Activated CD4-positive, alpha-beta T cell treated with anti-CD3 and anti-CD28 coated beads, Interleukin-2, amount 10 ng/mL, durations not matched to agents 24 days and 14 days (primary cell): ENCODE measurements at places on chromosomes 2 and 18.

GRCh38 chr2:51093016-51093415 lies 61.1 kb upstream of the NRXN1 start:
- DNase-seq, result no peak

- DNase-seq, result no peak
These were observed 2.6 kb downstream of the THADA start for GRCh38 chr2:43593254-43593653.

DNA sequence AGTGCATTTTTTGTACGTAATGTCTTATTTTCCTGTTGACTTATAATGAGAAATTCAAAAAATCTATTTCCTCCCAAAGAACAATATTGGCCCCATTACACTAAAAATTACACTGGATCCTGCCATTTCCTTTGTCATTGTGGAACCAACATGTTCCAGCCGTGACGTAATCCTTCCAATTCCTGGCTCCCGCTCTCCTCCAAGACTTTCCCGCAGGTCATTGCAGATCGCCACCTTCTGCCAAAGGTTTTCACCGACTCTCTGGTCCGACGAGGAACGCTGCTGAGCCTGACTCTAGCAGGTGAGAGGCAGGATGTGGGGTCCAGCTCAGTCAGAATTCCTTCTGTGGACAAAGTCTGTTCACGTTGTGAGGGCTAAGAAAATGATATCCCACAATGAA lies 38.0 kb downstream of the PTGR3 start:
- DNase-seq, result no peak

- DNase-seq, result no peak
These were observed 80.6 kb downstream of the ARHGAP15 start for GRCh38 chr2:143209570-143210445.

- no peak for DNase-seq
These were observed 36.9 kb upstream of the SERPINB2 start for GRCh38 chr18:63850636-63851035.

DNA sequence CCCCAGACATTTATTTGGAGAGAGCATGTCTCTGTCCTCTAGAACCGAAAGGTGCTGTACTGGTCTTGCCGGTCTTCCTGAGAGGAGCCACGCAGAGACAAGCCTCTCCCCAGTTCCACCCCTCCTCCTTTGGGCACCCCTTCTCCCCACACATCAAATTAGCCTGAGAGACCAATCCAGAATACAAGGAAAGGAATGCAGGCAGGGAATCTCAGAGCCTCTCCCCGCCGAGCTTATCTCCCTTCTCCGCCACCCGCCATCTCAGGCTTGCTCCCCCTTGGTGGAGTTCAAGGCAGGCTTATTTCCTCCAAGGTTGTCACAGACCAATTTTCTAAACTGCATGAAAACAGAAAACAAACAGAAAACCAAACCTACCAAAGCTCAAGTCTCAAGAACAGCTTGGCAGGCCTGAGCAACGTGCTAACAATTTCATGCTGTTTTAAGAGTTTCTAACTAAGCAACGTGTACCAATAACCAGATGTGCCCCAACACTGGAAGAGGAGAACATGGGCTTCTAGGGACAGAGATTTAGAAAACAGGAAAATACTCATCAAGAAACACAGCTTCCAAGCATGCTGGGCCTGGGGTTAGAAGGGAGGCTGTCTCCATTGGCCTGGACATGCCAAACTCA lies 124.5 kb upstream of the PKDCC start:
- no peak for DNase-seq

DNA sequence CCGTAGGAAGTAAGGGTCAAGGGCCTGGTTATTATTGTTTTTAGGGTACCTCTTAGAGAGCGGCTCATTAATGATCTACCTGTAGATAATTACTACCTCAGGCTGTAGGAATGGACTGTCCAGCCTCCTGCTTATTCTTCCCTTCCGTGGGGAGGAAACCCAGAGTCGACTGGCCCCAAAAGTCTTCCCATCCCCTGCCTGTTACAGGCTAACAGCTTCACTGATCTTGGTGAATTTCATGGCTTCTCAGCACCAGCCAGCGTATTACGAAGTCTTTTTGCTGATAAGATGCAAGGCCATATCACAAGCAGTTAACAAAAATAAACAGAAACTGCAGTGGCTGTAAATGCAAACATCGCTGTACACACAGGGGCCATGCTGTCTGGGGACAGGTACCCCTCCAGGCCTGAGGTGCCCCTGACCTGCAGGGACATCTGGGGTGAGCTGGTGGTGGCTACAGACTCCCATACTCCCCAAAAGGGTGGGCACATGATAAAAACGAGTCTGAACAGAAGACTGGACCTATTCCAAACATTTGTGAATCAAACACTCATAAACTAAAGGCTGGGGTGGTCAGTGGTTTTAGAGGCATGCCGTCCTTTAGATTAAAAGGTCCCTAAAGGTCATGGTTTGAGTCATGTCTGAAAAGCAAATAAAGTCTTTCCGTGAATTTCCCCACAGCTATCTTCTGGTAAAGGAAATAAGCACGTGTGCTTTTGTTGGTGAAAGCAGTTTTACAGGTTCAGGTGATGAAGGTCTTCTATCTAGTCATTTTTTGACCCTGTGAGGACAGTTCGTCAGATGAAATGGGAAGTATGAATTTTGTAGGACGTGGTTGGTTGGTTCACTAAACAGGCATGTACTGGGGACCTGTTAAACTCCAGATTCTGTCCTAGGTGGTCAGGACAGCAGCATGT lies 36.7 kb downstream of the TTC39C start:
- DNase-seq, result peak; percentile 56

DNA sequence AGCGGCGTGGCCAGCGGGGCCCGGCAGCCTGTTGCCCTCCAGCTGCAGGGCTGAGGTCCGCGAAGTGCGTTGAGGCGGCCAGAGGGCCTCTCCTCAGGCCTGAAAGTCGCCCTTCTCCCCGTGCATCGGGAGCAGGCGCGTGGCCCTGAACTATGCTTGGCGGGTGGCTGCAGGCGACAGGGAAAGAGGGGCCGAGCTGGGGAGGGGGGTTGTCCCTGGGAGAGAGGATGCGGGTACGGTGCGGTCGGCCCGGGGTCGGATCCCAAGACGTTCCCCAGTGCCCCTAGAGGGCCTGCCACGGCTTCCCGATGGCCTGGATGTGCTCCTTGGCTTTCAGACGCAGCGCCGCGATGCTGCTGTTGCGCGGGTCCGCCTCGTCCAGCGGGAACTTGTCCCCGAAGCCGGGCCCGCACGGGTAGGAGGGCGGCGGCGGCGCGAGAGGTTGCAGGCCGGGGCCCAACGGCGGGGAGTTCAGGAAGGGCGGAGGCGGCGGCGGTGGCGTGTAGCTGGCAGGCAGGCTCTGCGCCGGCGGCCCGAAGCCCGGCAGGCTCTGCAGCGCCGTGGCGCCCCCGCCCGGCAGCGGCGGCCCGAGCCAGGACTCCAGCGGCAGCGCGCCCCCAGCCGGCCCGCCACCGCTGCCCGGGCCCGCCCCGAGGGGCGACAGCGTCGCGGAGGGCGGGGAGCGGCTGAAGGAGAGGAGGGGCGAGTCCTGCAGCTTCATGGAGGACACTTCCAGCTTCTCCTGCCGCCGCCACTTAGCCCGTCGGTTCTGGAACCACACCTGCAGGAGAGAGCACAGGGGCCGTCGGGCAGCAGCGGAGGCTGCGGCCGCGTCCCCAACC lies 4.3 kb downstream of the RAX start:
- peak; percentile 81 for DNase-seq

- no peak for DNase-seq
These were observed 286.4 kb downstream of the GALNT13 start for GRCh38 chr2:154158101-154158500.

DNA sequence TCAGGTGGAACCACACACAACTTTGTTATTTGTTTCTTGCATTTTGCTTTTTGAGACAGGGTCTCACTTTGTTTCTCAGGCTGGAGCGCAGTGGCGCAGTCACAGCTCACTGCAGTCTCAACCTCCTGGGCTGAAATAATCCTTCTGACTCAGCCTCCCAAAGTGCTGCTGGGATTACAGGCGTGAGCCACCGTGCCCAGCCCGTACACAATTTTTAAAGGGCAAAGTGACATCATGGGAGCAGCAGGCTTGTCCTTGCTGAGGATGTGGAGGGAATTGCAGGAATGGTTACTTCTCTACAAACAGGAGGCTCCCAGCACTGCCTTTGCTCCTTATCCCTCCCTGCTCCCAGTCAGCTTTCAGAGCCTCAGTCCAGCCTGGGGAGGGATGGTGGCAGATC lies 355.9 kb upstream of the KLHL29 start:
- no peak for DNase-seq

- DNase-seq, result no peak
These were observed 214.2 kb downstream of the MTX2 start for GRCh38 chr2:176483476-176483875.

GRCh38 chr2:230312638-230313037 lies 14.4 kb upstream of the SP140L start:
- no peak for DNase-seq

- DNase-seq, result no peak
These were observed 227.3 kb downstream of the ZBTB7C start for GRCh38 chr18:48181857-48182256.

DNA sequence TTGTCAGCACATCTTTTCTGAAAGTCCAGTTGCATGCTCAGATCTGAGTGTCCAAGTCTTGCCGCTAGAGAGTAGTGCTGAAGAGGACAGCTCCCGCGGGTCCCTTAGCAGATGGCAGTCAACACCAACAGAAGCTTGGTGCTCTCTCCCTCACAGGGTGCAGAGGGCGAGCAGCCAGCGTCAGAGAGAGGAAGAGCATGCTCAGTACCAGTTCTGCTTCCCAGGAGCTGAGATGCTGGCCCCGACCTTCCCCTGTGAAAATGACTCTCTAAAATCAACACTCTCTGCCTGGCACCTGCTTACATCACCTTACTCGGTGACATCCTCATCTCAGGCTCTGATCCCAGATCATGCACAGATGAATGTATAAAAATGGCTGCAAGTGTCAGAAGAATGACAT lies 86.0 kb upstream of the TWIST2 start:
- no peak for DNase-seq

- DNase-seq, result no peak
These were observed 942.6 kb downstream of the SUCLG1 start for GRCh38 chr2:83516503-83516902.

GRCh38 chr18:37567994-37568359 lies 2.4 kb upstream of the CELF4 start:
- no peak for DNase-seq

GRCh38 chr2:202267495-202267894 lies 1.9 kb downstream of the NOP58 start:
- peak; percentile 70 for DNase-seq

DNA sequence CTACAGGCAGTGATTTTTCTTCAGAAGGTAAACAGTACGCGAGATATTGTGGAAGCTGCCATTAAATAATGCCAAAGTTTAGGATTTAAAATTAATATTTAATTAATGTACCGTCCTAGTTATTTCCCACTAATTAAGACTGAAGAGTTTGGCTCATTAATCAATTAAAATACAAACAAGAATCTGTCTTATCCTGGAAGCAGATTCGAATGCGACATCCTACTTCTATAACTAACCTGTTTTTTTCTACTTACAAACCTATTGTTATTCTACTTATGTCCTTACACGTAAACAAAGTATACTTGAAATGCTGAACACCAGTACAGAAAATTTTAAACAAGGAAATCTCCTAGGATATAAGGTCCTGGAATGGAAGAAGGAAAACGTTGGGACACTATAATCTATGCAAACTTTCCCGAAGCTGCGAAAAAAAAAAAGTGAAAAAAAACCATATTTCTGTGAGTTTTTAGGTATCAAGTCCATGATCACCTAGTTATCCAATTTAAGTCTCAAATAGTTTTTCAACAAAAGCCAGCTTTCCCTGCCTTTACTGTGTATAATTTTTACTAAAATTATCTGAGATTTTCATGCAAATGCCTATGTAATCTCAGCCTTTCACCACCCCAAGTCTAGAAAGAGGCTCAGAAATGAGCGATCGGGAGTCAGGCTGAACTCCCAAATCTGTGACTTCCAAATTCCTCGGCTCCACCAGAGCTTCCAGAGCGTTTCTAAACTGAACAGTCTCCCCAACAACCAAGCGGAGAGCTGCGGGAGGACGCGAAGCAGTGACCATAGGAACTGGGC lies 1.2 kb upstream of the C2orf15 start:
- DNase-seq, result no peak

DNA sequence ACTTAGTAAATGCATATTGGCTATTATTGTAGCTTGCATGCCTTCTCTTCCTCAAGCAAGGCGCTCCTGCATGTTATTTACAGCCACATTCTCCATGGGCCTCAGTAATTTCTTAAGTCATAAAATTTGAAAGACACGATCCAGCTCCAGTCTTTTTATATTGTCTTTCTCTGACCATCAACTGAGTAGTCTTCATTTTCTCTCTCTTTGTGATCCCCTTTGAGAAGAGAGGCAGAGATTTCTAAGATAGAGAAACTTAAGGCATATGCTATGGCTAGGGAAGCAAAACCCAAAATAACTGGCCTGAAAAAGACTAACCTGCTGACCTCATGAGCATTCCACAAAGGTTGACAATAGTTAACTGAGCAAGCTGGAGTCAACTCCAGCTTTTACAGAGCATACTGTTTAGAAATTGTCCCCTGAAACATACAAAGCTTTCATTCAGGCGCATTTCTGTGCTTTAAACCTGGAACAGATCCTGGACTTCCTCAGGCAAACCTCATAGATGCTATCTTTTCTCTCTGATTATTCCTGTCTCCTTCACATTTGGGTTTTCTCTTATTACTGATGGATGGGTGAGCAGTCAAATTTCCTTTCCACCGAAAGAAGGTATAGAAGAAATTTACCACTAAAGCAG lies 4.6 kb downstream of the DPP4 start:
- no peak for DNase-seq

DNA sequence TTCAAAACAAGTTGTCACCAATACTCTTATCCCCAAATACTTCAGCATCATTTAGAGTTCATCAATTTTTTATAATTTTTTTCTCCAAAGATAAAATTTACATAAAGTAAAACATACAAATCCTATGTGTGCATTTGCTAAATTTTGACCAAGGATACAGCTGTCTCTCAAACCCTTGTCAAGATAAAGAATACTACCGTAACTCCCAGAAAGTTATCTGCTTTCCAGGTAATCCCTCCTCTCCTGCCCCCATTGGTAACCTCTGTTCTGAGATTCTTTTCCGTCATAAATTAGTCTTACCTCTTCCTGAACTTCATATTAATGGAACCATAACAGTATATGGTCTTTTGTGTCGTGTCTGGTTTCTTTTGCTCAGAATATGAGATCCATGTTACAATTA lies 49.2 kb downstream of the BCL2L11 start:
- DNase-seq, result no peak

DNA sequence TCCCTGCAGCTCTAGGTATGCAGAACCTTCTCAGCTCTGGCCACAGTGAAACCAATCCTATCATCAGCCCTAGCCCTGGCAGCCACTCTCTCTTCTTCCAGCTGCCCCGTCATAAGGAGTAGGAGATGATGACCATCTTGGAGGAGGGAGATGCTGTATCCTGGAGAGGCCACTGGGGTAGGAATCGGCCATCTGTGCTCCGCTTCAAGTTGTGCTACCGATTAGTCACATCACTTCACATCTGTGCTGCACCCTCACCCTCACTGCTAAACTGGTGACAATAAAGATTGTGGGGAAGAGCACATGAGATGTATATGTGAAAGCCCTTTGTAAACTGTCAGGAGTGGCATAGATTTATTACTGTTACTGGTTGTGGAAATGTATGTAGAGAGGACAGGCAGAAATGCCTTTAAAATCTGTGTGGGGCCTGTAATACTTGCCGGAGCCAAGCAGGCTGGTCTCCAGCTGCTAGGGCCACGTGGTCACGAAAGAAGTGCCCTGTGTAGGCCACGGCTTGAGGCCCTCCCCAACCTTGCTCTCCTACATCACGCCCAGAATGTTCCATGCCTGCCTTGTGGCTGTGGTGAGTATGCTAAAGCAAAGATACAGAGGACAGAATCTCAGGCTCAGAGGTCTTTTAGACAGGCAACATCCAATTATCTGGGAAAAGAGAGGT lies 236.8 kb downstream of the CLIP4 start:
- DNase-seq, result no peak

GRCh38 chr2:193542762-193543161 lies 1348.0 kb upstream of the TMEFF2 start:
- no peak for DNase-seq
